ENCODE measurements at places on chromosomes 2 and 18.

DNA sequence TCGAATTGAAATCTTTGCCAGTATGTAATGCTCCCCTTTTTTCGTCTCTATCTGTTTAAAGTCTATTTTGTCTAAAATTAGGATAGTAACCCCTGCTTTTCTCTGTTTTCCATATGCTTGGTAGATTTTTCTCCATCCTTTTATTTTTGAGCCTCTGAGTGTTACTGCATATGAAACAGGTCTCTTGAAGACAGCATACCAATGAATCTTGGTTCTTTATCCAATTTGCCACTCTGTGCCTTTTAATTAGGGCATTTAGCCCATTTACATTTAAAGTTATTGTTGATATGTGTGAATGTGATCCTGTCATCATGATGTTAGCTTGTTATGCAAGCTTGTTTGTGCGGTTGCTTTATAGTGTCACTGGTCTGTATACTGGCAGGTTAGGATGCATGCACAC lies 490.8 kb upstream of the VWC2L start:
- no peak for DNase-seq

DNA sequence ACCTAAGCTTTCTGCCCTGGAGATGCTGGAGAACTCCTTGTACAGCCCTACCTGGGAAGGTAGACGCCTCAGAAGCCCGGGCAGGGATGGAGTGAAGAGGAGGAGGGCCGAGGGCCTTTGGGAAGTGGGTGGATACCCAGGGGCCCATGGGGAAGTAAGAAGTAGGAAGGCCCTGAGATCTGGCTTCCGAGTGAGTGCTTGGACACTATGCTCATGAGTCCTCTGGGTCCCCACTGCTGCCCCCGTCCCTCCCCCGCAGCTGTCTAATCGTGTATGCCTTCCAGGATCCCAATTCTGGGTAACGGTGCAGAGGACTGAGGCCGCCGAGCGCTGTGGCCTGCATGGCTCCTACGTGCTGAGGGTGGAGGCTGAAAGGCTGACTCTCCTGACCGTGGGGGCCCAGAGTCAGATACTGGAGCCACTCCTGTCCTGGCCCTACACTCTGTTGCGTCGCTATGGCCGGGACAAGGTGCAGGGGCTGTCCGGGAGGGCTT lies 1.1 kb downstream of the DOK1 start:
- DNase-seq = no peak

DNA sequence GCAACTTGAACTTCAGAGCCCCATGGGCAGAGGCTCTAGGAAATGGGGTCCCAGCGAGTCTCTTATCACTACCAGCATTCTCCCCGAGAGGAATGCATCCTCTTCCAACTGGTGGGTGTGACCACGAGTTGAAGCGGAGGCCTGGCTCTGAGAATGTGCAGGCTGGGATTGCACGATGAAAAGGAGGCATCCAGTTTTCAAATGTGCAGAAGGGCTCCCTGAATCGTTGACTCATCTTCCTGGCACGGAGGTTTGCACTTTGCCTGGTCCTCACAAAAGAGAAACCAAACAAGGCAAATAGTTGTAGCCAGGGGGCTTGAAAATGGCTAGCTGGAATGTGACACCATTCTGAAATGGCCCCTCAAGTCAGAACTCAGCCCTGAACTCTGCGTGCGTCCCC lies 216.7 kb downstream of the GLI2 start:
- DNase-seq = peak; percentile 60

DNA sequence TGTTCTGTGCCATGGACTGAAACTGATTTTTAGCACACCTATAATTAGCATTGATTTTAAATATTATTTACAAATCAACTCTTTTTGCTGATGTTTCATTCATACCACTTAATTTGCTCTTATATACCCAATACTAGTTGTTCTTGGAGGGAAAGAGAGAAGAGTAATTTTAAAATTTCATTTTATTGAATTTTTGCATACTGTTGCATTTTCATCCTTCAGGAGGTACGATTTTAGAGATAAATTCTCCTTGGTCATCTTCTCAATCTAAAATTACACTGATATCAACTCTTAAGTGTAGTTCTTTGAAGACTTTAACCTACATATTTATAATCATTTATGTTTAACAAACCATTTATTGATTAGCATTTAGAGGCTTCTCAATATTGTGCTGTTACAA lies 71.0 kb downstream of the SLC4A10 start:
- no peak for DNase-seq

DNA sequence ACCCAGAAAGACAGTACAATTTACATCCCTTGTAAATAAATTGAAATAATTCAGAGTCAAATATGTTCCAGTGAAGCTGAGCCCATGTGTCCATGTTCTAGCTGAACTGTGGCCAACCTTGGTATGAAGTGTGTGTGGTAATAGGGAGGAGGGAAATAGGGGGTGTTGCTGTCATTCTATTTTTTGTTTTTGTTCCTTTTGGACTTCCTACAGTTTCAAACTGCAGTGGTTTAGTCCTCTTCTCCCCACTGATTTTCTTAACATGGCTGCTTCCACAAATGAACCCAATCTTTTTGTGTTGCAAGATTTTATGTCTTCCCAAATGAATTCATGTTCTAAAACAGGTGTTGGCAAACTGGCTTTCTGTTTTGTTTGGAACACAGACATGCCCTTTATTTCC lies 156.9 kb downstream of the CCBE1 start:
- DNase-seq = no peak

DNA sequence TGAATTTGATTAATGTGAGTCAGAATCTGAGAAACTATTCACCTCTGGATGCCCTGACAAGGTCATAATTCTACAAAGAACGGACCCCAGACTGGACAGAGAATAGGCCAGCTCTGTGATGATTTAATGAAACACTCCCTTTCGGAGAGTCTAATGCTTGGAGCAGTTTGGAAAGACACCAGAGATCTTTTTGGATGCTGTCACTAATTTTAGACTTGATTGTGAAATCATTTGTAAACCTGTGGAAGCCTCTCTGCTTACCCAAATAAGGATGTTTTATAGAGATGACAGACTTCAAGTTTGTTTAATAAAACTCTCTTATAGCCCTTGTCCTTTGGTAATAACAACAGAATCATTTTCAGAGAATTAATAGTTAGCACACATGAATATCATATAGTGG lies 83.5 kb downstream of the MYL12B start:
- DNase-seq = no peak

DNA sequence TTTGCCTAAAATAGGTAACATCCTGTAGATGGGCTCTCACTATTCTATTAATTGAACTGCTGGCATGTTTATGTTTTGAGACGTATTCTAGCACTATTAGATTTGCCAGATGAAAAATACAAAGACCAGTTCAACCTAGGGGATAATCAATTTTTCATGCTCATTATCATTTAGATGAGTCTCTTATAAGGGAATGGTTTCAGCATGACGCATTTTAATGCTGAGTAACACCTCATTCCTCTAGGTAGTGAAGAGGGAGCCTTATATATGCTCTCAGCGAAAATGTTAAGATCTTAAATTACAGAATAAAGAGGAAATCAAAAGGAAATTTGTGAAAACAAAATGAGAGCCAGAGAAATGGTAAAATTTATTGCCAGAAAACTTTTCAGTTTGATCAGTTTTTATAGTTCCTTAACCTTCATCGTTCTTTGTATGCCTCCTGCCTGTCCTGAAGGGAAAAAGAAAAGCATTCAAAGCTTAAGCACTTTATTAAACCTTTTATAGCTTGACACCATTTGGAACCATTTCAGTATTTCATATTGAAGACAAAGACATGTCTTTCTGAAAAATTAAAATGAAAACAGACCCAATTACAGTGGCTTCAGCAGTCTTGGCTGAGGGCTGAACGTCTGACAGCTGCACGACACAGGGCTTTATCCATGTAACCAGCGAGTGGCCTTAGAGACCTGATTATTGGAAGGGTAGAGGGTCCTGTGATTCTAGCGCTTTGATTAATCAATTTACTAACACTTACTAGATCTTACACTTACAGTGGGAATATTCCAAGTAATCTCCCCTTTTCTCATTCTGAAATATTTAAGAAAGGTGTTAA lies 112.8 kb downstream of the ADCYAP1 start:
- DNase-seq = no peak

- no peak for DNase-seq
Measured at GRCh38 chr2:64090264-64090663, 54.0 kb downstream of the PELI1 start.

DNA sequence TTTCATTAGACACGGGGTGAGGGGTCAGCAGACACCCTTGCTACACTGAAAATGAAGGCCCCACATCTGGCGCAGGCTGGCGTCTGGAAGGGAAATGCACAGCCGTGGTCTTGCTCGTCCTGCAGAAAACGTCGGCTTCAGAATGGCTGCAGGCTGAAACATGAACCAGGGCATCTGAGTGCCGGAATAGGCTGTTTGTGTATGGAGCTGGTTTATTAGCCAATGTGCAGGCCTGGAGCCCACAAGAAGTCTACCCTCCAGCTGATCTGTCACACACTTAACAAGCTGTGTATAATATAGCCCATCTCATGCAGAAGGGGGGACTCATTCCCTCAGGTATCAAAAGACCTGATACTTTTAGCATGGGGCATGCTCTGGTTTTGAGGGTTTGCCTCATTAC lies 153.4 kb upstream of the SOX11 start:
- DNase-seq = no peak

Measured in fibroblast of skin of left quadriceps (primary cell).